Epithelial cell of alveolus of lung (primary cell): ENCODE measurements at places on chromosomes 5 and 9. TPM values are rescaled to one million over a fixed set of nuclear protein-coding genes. Genes with fewer than 3 reads are reported as not detected.

Gene NMUR2
- total RNA-seq = 0.24 TPM in 1 of 2 replicates, not detected in the other

Gene TSLP
- total RNA-seq = 0.80 and 5.8 TPM in 2 replicates

Gene ARID3C
- total RNA-seq = 0.13 TPM in 1 of 2 replicates, not detected in the other

Gene PTGDS
- 0.39 and 78.2 TPM in 2 replicates for total RNA-seq

Gene PCDHAC2
- total RNA-seq = 0.39 TPM in 1 of 2 replicates, not detected in the other

Gene IARS1
- 63.4 and 242 TPM in 2 replicates for total RNA-seq

Gene TMEM174
- total RNA-seq = not detected in 2 replicates

Gene CCDC180
- 0.65 and 0.96 TPM in 2 replicates for total RNA-seq

Gene LHX6
- 0.16 and 1.0 TPM in 2 replicates for total RNA-seq

Gene SPATA6L
- 0.26 TPM in 1 of 2 replicates, not detected in the other for total RNA-seq
